A549 treated with AZD2906 at 1 μM for 4 hours (cell line): ENCODE measurements at places on chromosomes 2 and 18. TPM values are rescaled to one million over a fixed set of nuclear protein-coding genes. Genes with fewer than 3 reads are reported as not detected.

Gene SLC9A2
- total RNA-seq: 2.9 to 3.0 TPM (median 3.0 TPM) in 5 replicates

Gene HOXD4
- total RNA-seq: 0.15 to 0.52 TPM (median 0.38 TPM) in 5 replicates

Gene BMP10
- not detected in 5 replicates for total RNA-seq

Gene MDH1B
- total RNA-seq: 1.1 to 1.7 TPM (median 1.5 TPM) in 5 replicates

Gene MC4R
- total RNA-seq: not detected in 5 replicates

Gene UGT1A3
- 0.05 to 0.09 TPM (median 0.07 TPM) in 4 of 5 replicates, not detected in the other for total RNA-seq

Gene IGFBP5
- total RNA-seq: 0.13 to 0.20 TPM (median 0.16 TPM) in 5 replicates

Gene SRD5A2
- total RNA-seq: 0.02 TPM in 4 of 5 replicates, not detected in the other

Gene CRYGD
- not detected in 5 replicates for total RNA-seq

Gene GDF7
- 0.09 to 0.14 TPM (median 0.13 TPM) in 5 replicates for total RNA-seq

Gene TUBB8B
- not detected in 5 replicates for total RNA-seq

Gene SP5
- total RNA-seq: 0.02 to 0.23 TPM (median 0.07 TPM) in 3 of 5 replicates, not detected in the others

Gene PLGLB2
- 0.10 to 0.33 TPM (median 0.19 TPM) in 5 replicates for total RNA-seq

Gene ANKRD36
- total RNA-seq: 4.7 to 7.2 TPM (median 6.0 TPM) in 5 replicates

Gene CFC1
- 0.11 TPM in 1 of 5 replicates, not detected in the others for total RNA-seq

Gene FAM110C
- total RNA-seq: 0.17 to 0.40 TPM (median 0.32 TPM) in 5 replicates

Gene LYG1
- total RNA-seq: 1.0 to 2.2 TPM (median 1.7 TPM) in 5 replicates

Gene ID2
- total RNA-seq: 61.4 to 112 TPM (median 80.3 TPM) in 5 replicates

Gene DNER
- total RNA-seq: 10.0 to 13.7 TPM (median 11.8 TPM) in 5 replicates

Gene LYPD6B
- total RNA-seq: not detected in 5 replicates

Gene MTA3
- total RNA-seq: 25.1 to 35.3 TPM (median 29.2 TPM) in 5 replicates

Gene RGPD4
- 0.03 to 0.07 TPM (median 0.05 TPM) in 4 of 5 replicates, not detected in the other for total RNA-seq
